ENCODE measurements at places on chromosomes 7 and 10.

- DNase-seq = peak; percentile 33
Observed at GRCh38 chr7:103343758-103344452, 662 bp downstream of the DNAJC2 start.

DNA sequence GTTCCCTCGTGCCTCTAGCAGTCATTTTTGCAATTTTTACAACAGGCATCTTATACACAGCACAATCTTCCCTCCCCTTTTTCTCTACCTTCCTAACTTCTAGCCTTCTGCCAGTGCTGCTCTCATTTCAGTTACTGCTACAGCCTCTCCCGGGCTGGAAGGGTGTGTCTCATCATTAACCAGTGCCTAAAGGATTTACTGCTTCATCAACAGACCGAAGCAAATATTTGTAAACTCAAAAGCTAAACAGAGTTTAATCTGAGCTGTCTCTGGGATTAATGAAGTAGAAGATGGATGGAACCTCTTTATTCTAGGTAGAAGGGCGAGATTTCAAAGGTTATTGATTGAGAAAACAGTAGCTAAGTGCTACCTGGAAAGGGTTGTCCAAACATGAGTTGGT is 94.3 kb downstream of the PRPF18 start:
- no peak for DNase-seq

DNA sequence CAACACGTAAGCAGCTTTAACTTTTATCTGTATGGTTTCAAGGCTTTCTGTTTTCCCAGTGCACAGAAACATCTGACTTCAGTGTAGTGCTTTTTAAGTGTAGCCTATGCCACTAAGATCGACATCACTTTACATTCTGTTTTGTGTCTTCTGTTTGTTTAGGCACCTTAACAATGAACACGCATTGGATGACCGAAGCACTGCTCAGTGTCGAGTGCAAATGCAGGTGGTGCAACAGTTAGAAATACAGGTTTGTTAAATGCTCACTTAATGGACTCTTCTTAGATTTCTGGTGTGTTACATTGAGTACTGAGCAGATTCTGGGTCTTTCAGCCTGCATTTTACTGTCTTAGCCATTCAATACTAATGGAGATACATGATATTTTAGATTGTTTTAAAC is 237.4 kb downstream of the FOXP2 start:
- DNase-seq = no peak

DNA sequence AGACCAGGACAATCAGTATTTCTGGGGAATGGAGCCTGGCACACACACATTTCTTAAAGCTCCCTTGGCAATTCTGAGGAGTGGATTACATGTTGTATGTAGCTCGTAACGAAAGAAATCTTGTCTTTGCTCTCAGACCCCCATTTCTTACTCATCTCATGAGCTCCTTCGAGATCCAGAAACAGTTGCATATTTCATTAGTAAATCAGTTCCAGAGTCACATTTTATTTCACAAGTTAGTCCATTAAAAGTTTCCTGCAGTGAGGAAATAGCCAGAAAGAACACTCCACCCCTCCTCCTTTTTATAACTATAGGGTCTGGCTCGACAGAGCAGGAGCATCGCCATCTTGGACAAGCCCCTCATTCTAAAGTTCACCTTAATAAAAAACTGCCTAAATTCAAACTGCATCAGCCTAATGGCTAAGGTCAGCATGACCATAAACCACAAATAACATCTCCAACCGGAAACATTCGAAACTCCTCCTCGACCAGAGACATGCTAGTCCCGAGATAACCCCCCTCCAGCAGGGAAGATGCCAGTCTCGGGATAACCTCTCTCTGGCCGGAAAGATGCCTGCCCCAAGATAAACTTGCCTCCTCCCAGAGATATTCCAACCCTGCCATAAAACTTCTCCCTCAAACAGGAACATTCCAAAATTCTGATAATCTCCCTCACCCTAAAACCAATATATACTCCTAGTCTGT is 7.4 kb downstream of the EGFR start:
- DNase-seq = no peak

DNA sequence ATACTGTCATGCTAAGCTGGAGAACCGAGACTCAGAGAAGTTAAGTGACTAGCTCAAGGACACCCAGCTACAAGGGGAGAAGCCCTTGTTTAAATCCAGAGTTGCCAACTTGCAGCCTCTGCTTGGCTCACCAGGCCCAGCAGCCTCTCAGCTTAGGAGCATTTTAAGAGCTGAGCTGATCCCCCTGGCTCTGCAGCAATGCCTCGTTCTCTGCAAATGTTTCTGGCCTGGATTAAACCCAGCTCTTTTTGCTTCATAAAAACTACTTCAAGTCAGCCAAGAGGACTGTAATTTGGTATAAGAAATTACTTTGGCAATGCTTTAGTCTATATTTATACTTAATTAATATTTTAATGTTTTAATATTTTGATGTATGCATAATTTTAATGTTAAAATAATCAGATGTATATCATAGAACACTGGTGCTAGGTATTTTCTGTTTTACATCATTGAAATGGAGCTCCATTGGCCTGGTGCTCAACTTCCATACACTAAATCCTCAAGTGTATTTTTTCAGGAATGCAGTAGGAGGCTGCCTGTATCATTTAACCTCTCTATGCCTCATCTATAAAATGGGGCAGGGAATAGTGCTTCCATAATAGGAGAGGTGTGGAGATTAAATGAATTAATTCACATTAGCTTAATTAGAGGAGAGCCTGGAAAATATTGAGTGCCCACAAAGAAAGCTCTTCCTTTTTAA is 184.2 kb downstream of the EMX2 start:
- no peak for DNase-seq

All from neural progenitor cell (in vitro differentiated cells).